ENCODE measurements at places on chromosomes 7 and 10. TPM values are rescaled to one million over a fixed set of nuclear protein-coding genes. Genes with fewer than 3 reads are reported as not detected.

Gene PLAU
- total RNA-seq: 100 TPM

DNA sequence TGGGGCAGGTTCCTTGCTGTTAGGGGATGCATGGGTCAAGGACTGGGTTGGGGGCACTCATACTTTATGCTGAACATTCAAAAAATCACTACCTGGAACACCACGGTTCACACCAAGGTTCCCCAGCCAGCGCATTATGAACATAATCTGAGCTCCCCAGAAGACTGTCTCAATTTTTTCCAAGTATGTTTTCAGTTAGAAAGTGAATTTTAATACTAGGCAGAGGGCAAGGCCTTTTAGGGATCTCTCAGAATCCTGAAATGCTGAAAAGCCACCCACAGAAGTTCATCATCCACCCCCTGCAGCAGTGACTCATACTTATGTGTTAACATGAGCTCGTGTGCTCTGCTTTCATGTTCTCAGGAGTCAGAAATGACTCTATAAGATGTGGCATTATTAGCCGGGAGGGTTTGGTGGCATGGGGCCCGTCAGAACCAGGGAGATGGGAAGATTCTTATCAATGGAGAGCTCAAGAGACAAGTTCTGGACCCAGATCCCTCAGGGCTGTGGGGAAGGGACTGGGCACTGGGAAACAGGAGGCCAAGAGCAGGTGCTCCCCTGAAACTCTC, 185.2 kb upstream of the ITGB1 start:
- H3K4me3 ChIP-seq: no peak overlapping the region
- H3K27ac ChIP-seq: no peak overlapping the region
- no peak for DNase-seq
- no peaks in the 10 kb centered on the region for H3K4me1 ChIP-seq

Gene RSPH10B2
- not detected for total RNA-seq

Gene CUZD1
- total RNA-seq: not detected

DNA sequence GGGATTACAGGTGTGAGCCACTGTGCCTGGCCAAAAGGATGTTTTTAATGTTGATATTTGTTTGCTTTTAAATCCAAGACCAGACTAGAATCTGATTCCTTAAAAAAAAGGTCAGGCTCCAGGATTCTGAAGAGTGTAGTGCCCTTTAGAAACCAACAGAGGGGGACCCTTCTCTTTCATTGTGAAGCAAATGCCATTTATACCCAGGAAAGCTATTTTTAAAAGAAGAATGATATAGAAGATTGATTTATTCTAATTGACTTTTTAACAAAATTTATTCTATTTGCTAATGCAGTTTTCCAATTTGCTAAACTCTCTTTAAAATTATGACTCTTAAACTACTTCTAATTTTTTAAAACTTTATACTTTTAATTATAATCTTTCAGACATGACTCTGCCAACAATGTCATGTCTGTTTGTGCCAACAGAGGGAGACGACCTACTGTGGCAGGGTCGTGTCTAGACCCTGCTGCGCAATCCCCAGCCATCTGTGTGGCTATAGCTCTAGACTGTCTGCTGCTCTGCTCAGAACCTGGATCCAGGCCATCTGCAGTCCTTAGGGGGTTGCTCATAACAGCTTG, 201.0 kb upstream of the IMMP2L start:
- no peaks in the 10 kb centered on the region for H3K36me3 ChIP-seq
- no peaks in the 10 kb centered on the region for H3K27me3 ChIP-seq
- peaks cover 16% of the 10 kb centered on the region for H3K4me1 ChIP-seq
- H3K27ac ChIP-seq: no peak overlapping the region
